Fibroblast of skin of abdomen (primary cell): ENCODE measurements at places on chromosomes 16 and 17.
A peak's percentile ranks its signal among the peaks of the same experiment; 100 is the strongest.

DNA sequence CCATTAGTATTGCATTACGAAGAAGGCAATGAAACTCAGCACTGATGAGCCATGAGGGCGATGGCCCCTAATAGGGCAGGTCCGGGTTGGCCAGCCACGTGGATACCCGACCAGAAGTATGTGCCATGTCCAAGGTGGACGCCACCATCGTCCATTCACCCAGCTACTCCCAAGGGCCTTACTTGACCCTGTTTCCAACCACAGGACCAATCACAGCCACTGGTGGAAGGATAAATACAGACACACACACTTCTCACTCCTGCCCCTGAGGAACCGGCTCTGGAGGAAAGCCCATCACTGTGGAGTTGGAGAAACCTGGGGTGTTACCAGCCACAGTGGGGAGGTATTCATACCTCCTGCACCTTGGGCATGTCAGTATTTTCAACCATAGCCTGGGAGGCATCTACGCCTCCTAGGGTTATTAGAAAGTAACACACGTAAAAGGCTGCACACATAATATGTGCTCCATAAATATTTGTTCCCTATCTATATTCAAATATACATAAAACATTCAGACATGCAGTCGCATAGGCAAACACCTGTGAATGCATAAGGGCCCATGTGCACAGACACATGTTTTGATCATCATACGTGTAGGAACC lies 5.4 kb upstream of the ITGA3 start:
- no peak for DNase-seq

- no peak for DNase-seq
These were observed 30.6 kb downstream of the MYO18A start for GRCh38 chr17:29149431-29150064.

- no peak for DNase-seq
These were observed 5.4 kb upstream of the STAT5B start for GRCh38 chr17:42281571-42282096.

GRCh38 chr17:1730326-1731193 lies 6.1 kb downstream of the WDR81 start:
- DNase-seq, result peak; percentile 68

DNA sequence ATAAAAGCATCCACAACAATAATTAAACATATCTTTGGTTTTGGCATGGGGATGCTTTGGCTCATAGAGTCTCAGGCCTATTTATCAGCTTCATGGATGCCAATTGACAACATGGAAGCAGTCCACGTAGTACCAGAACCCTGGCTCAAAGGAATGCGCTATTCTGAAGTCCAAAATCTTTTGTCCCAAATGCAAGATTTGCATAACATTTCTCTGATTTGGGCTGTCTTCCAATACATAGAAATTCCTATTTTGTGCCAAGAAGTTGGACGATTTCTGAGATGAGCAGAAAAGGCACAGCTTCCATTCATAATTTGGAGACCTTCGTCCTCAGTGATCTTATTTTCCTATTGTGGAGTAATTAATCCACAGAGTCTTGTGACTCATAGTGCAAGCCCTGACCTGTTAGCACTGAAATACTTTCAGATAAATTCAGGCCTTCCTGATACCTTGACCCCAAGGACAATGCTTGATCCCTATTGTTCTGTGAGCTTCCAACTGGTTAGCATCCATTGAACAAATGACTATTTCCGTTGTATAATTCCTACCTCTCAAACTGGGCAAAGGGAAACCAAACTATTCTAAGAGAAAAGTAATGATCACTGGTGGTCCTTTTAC lies 78.4 kb upstream of the CDH11 start:
- no peak for DNase-seq

DNA sequence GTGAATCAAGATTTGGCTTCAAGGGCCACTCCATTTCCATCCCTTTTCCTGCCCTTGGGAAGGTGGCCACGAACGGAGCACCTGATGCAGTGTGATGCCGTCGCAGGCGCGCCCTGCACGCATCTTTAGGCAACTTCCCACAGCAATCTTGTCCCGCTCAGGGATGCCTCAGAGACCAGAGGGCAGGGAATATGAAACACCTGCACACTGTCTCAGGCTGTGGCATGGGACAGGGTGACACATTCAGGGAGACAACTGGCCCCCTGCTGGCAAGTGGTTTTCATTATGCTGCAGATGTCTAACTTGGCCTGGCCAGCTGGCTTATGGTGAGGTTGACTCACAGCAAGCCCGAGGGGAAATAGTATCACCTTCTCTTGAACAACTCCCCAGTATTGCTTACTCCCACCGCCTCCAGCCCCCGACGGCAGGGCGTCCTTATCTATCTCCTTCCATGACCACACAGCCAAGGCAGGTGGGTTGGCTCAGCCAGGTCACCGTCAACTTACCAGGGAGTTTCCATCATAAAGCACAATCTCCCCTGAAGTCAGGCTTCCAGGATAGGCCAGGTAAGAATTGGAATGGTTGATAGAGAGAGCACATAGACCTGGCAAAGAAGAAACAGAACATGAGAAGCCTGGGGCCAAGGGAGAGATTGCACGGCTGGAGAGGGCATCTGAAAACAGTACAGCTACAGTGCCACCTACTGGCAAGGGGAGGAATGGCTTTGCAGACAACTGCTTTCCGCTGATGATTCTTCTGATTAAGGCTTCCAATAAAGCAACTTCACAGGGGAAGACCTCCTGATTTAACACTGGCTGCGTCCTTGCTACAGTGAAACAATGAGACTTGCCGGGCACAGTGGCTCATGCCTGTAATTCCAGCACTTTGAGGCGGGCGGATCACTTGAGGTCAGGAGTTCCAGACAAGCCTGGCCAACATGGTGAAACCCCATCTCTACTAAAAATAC lies 21.1 kb downstream of the WIPI1 start:
- peak; percentile 63 for DNase-seq

DNA sequence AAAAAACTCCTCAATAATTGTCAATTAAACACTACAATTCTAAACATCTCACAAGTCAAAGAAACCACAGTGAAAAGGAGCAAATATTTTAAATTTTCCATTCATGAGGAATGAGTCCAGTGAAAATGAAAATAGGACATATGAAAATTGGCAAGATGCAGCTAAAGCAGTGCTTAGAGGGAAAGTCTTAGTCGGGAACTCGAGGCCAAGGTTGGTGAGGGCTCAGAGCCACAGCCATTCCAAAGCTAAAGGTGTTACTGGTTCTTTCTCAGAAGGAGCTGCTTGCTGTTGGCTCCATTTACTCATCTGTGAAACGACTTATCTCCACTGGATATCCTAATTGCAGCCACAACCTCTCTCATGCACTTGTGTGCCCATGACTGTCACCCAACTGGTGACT lies 6.5 kb downstream of the SLC38A8 start:
- no peak for DNase-seq

DNA sequence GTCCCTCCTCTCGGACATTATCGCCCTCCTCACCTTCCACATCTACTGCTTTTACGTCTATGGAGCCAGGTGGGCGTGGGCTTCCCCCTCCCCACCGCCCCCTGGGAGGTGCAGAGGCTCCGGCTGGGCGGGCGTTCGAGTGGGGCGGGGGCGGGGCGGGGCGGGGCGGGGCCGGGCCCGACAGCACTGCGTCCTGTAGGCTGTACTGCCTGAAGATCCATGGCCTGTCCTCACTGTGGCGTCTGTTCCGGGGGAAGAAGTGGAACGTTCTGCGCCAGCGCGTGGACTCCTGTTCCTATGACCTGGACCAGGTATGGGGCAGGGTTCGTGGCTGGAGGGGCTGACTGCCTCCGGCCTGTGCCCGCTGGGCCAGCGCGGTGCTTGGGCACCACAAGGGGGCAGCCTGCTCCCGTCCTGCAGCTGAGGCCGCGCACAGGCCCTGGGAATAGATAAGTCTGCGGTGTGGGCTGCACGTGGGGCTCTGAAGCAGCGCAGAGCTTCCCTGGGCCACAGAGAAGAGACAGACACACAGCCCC lies 9.2 kb downstream of the PIGQ start:
- peak; percentile 67 for DNase-seq

DNA sequence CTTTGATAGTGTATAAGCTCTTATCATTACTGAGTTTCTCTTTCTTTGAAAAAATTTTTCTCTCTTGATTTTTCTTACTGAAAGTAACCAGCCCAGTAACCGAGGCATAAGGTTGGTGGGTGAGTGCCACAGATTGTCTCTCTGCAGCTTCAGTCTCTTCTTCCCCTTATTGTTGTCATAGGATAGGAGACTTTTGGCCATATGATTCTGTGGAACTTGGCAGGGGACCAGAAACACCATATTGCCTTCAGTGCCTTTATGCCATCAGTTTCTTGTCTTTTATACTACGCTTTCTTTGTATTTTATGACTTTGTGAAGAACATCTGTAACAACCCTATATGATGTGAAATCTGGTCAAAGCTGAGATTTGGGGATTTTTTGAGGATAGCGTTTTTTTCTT lies 341.6 kb upstream of the TBX2 start:
- DNase-seq, result no peak

DNA sequence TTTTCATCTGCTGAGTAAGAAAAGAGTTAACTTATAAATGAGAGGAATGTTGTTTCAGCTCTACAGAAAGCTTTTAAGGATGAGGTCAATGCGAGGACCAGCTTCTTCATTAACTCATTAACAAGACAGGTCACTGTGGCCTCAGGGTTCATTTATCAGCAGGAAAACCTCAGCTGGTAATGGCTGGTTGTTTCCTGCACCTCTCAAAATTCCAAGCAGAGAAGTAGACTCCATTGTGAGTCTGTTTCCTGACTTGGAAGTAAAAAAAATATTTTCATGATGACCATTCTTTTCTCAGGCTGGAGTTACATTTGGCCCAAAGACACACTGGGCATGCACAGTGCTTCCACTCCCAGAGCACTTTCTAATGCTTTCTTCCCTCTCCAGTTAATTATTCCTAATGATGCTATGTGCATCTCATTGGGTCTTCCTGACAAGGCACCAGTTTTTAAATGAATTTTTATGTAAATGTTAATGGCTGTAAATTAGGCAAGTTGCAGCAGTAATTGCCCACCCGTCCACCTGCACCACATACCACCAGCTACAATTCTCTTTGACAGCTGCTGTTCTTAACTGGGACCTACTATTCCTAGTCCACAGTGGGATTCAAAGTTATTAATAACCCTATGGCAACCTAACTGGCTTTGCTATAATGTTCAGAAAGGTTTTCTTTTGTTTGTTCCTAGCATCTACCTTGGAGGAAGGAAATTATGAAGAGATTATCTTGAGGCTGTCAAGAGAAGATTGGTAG lies 89.5 kb upstream of the BCAR1 start:
- DNase-seq, result peak; percentile 27

GRCh38 chr17:60171753-60172079 lies 21.9 kb downstream of the CA4 start:
- no peak for DNase-seq

DNA sequence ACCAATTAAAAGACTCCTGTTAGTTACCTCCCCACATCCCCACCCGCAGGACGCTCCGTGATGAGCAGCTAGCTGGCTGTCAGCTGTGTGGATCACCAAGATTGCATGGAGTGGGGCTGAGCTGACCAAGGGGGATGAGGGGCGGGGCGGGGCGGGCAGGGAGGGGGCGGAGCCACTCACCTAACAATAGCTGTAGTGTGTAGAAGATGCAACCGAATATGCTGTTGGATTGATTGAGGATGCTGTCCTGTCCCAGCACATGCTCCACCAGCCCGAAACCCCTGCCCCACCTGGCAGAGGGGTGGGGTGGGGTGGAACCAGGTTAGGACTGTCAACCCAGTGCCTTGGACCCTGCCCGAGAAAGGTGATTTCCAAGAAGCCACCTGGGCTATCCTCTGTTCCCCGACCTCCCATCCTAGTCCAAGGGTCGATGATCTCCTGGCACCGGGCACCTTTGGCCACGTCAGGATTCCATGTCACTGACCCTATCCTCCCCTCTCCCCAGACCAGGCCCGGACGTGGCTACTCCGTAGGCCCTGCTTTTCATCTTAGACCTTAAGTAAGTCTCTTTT lies 1.4 kb downstream of the VKORC1 start:
- DNase-seq, result peak; percentile 47

DNA sequence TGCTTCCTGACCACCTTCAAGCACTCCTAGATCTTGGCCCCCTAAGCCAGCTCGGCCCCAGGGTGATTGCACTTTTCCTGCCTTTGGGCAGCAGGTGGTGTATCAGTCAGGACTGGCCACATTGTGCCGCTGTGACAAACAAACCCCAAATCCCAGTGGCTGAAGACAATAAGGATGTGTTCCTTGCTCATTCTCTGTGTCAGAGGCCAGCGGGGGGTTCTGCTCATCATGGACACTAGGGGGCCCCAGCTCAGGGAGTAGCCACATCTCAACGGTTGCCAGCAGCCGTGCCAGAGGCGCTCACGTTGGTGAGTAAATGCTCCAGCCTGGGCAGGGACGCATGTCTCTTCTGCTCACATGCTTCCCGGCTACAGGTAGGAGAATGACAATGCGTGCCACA lies 60.4 kb downstream of the ZDHHC7 start:
- no peak for DNase-seq
